ENCODE measurements at places on chromosomes 3 and 15.
A peak's percentile ranks its signal among the peaks of the same experiment; 100 is the strongest.

GRCh38 chr15:40420071-40420713 lies 14.6 kb downstream of the IVD start:
- DNase-seq = no peak

- no peak for DNase-seq
Measured at GRCh38 chr3:152374262-152374990, 105.7 kb downstream of the MBNL1 start.

GRCh38 chr3:81816473-81817250 lies 55.2 kb upstream of the GBE1 start:
- DNase-seq = peak; percentile 2

GRCh38 chr3:30538791-30539190 lies 67.6 kb upstream of the TGFBR2 start:
- DNase-seq = no peak

- no peak for DNase-seq
Measured at GRCh38 chr15:58010983-58011382, 54.5 kb downstream of the ALDH1A2 start.

DNA sequence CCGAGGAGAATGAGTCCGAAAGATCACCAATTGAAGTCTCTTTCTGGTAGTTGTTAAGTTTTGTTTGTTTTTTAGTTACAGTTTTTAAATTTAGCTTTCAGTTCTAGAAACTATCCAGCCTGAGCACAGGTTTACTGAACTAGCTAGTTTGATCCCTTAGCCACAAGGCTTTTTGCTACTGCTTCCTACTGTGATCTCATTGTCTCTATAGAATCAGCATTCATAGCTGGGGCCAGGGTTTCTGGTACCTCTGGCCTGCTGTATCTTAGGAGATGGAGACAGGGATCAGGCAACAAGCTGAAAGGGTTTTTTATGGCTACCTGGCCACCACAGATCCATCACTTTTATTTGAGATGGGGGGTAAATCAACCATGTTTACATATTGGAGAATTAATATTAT lies 37.0 kb downstream of the GOLM2 start:
- no peak for DNase-seq

DNA sequence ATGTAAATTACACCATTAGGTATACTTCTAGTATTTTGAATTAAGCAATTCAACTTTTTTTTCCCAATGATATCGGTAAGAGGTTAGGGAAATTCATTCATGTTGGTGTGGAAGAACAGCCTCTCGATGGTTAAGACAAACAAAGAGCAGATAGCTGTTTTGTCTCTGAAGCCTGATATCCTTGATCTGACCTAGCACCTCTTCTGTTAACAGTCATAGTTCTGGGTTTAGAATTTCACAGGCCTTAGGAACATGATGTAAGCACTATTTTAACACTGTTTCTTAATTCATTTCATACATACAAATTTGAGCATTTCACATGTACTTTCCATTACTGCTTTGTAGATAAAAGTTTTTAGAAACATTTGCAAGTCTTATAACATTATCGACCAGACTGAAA lies 367.5 kb upstream of the ZNF385D start:
- no peak for DNase-seq

GRCh38 chr3:42013691-42014457 lies 52.0 kb upstream of the ULK4 start:
- no peak for DNase-seq

- DNase-seq = no peak
Measured at GRCh38 chr15:76495487-76495886, 158.9 kb downstream of the ISL2 start.

DNA sequence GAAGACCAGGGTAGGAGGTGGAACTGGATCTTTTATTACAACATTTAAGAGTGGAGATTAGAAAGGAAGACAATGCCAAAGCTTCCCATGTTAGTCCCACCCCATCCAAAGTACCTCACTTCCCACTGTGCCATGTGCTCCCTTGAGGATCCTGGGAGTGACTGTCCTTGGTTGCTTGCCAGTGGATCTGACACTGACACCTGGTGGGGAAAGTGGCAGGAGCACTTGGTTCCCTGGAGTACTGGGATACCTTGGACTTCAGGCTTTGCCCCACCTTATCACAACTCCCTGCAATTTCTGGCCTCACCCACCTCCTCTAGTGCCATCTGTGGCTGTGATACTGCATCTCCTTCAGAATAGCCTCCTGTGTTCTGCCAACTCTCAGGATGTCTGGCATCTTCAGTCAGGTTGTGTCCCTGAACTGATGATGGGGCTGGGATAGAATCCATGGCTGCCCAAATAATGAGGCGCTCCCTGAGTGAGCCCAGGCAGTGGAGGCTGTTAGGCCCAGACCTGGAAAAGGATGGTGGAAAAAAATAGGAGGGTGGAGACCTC lies 1.3 kb downstream of the ELL3 start:
- DNase-seq = peak; percentile 80

- no peak for DNase-seq
Measured at GRCh38 chr3:30520699-30521098, 85.7 kb upstream of the TGFBR2 start.

DNA sequence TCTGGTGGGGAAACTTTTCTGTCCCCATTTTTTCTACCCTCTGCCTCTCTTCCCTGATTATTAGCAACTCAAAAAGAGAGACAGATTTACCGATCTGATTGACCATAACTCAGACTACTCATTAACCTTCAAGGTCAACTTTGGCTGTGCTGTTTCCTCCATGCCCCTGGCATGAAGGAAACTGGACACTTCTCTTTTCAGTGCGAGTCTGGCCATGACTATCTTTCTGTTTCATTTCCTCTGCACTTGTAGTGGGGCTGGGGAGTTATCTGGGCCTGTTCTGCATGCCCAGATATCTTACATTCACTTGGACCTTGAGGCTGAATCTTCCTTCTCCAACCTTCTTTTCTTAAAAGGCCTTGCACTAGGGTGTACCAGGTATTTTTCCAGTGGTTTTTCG lies 76.9 kb upstream of the SLCO2A1 start:
- no peak for DNase-seq

- no peak for DNase-seq
Measured at GRCh38 chr3:162376761-162377160, 880.2 kb downstream of the OTOL1 start.

DNA sequence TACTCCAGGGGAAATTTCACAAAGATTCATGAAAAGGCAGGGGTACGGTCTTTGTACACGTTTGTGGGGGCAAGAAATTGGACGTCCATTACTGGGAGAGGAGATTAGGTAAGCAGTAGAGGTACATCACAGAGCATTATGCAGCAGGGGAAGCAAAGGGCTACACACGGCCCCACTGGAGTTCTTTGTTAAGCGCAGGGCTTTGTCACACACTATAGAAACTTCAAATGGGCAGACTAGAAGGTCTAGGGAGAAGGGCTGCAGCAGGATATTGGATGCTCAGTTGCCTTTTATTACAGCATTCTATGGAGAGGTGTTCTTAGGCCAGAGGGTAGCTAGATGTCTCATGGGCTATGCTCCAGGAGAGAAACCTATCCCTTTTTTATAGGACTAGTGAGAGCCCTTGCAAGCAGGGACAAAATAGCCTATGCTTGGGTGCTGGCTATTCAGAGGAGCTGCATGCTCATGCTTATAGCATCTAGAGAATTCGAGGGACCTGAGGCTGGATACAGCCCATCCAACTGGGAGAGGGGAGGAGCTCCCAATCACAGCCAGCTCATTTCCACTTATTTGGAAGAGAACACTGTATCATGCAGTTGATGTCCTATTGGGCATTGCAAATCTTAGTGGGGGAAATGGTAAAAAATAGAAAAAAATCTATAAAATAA lies 506.4 kb upstream of the ADAMTS9 start:
- no peak for DNase-seq

GRCh38 chr3:33883538-33883950 lies 85.1 kb downstream of the PDCD6IP start:
- DNase-seq = peak; percentile 83

DNA sequence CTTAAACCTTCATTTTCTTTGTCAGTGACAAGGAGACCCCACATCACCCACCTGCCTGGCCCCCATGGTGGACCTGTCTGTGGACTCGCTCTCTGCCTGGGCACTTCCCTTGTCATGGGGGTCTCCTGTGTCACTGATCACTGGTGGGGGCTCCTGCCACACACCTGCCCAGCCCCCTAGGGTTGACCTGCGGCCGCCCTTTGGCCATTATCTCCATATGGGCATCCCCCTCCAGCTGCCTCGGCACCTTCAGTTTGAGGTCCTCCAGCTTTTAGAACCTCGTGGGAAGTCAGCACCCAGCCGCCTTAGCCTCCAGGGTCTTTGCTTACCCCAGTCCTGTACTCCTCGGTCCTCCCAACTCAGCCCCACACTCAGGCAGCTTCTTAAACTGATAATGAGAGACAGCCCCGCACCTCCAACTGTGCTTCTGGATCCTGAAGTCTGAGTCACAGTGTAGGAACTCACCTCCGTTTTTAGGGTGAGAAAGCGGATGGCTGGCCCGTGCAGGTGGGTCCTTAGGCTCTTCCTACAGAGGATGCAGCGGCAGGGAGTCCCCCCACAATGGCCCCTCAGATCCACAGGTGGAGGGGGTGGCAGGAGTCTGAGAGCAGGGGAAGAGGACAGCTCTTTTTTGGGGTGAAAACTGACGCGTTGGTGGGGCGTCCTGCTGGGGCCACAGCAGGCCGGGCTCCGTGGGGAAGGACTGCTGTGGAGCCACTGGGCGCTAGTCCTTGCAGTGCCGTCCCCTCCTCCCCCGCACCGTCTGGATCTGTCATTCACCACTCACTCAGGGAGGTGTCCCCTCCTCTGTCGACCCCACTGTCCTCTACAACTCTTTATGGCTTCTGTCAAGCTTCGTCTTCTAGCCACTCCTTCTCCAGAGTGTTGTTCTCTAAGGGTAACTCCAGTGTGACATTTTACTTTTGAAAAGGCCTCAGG lies 8.7 kb upstream of the PRR23E start:
- no peak for DNase-seq

DNA sequence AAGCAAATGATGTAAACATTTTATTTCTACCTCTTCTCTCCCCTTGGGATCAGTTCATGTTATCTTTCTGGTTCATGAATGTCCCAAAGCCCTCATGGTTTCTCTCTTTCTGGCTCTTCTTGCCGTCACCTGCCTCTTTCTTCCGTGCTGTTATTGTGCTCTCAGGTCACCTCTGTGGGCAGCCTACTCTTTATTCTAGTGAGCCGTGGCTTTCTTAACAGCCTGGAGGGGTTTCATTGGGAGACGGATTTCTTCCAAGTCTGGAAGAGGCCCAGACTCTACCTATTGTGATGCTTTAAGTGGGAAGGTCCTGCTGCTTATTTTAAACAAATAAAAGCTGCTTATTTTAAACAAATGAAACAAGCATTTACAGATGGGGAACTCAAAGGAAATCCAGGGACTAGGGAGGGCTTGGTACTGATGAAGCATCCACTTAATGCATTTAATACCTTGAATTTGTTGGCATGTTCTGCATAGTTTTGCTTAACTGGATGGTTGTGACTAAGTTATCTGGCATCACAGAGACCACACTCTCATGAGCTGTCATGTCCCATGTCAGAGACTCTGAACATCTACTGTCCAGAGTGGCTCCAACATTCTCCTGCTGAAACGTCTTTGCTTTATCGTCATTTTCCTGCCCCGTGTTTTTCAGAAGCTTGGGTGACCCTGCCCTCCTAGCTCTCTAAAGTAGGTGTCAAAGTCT lies 443.3 kb downstream of the GABRG3 start:
- no peak for DNase-seq

- DNase-seq = no peak
Measured at GRCh38 chr3:3383461-3383860, 204.0 kb upstream of the CRBN start.

GRCh38 chr3:109852283-109852682 lies 514.9 kb upstream of the DPPA4 start:
- no peak for DNase-seq

DNA sequence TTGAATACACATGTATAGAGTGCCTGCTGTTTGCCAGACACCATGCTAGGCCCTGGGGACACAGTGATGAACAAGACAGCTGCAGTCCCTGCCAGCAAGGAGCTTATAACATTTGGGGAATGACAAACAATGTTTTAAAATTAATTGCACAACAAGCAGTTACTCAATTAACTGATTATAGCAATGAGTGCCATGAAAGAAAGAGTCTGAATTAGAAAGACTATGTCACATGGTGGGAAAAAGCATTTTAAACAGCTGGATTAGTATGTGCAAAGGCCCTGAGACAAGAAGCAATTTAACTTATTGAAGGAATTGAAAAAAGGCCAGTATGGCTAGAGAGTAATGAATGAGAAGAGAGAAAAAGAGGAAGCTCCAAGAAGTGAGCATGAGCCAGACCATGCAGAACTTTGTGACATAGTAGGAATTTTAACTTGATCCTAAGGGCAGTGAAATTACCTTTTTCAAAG lies 64.5 kb upstream of the PLXNA1 start:
- DNase-seq = no peak

DNA sequence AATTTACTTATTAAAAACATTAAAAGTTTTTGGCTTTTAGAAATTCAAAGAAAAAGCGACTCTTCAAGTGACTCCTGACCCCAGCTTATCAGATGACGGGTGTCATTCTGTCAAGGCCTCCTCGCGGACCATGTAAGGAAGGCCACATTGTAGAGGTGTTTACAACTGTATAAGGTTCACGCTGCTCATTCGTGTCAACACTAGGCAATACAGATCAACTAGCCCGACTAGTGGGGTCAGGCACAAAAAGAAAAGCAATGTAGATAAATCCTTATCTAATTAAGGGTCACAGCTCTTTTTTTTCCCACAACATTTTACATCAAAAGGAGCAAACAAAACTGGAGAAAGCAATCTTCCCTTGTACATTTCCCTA lies 207.5 kb upstream of the NR2F2 start:
- DNase-seq = no peak

- DNase-seq = no peak
Measured at GRCh38 chr3:144516026-144516425, 544.4 kb downstream of the DIPK2A start.

DNA sequence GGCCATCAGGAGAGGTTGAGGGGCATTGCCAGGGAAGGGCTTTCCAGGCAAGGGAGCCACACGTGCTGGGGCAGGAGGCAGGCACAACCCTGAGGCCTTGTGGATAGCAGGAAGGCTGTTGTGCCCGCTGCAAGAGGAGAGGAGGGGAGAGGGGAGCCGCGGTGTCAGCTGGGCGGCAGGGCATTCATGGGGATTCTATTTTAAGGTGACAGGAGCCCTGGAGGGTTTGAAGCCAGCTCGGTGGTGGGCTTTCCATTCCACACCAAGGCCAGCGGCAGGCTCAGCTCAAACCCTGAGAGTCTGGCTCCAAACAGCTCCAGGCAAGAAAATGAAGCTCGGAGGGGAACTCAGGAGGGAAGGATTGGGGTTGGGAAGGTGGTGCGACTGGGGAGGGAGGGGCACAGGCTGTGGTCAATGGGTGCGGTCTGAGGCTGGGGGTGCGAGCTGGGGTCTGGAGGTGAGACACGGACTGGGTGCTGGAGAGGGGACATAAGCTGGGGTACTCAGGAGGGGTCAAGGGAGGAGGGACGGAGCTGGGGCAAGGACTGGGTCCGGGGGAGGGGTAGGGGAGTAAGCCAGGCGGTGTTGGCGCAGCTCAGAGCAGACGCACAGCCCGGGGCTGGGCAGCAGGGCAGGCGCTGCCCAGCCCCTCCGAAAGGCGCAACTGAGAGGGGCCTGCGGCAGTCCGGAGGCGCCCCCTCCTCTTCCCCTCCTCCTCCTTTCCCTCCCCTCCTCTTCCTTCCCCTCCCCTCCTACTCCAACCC lies 43.4 kb downstream of the TPRA1 start:
- no peak for DNase-seq
